ENCODE measurements at places on chromosomes 1 and 21.

DNA sequence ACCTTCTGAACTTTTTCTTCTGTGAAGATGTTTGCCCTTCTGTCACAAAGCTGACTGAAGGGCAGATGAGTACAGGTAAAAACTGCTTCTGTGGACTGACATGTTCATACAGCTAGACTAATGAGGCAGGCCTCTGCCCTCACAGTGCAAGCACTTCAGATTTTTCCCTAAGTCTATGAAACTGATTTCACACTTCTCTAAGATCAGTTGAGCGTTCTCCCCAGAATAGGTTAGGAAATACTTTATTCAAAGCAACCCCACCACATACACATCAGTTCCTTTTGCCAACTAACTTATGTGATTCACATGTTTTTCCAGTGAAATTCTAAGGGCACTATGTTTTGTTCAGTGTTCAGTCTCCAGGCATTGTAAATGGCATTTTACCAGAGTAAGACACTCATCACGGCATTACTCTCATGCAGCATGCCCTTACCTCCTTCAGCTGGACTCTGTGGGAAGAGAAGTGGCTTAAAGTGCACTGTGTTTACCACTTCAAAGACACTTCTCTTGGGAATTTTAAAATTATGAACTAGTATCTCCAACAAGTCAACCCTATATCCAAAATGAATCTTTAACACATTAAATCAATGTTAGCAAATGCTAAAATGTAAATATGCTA, 5.4 kb upstream of the PSMG1 start:
- peak; percentile 61 for DNase-seq

GRCh38 chr21:39845571-39846130, 21.6 kb upstream of the PCP4 start:
- DNase-seq: no peak

- no peak for DNase-seq
Measured at GRCh38 chr1:98211271-98211845, 290.5 kb upstream of the DPYD start.

DNA sequence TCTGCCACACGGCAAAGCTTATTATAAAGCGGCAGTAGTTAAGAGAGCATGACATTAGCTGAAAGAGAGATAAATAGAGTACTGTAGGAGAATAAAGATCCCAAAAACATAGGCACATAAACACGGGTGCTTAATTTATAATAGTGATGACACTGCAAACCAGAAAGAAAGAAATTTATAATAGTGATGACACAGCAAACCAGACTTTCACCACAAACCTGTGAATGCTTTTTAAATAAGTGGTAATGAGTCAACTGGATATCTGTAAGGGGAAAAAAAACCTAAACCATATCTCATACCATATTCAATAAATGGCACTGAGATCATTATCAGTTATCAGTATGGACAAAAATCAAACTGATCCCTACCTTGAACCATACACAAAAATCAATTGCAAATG, 25.5 kb downstream of the USP1 start:
- no peak for DNase-seq

DNA sequence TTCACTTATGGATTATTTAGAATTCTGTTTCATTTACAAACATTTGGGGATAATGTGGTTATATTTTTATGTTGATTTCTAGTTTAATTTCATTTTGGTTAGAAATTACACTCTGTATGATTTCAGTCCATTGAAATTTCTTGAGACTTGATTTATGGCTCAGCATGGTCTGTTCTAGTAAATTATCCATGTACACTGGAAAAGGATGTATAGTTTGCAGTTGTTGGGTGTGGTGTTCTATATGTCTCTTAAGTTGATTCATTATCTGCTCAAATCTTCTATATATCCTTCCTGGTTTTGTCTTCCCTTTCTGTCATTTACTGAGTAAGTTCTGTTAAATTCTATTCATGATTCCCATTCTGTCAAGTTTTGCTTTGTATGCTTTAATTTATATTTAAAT, 52.3 kb downstream of the RAP1A start:
- no peak for DNase-seq

GRCh38 chr1:224519874-224520273, 85.3 kb upstream of the WDR26 start:
- no peak for DNase-seq

- DNase-seq: no peak
Measured at GRCh38 chr21:38820471-38821239, 14.9 kb downstream of the ETS2 start.

- no peak for DNase-seq
Measured at GRCh38 chr1:194067772-194068171, 881.4 kb upstream of the B3GALT2 start.

DNA sequence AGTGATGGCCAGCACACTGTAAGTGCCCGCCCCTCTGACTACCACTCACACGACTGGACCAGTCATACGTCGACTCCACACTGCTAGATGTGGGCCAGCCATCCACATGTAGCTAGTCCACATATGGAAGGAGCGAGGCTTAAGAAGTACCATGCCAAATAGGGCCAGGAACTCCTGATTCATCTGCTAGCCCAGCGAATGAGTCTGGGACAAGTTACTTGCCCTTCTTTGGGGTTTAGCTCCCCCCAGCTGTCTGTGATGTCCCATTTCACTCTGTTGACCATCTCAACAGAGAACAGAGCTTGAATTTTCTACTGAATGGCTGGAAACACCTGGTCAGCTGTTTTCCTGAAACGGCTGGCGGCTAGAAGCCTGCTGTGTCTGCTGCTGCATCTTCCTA, 5.8 kb downstream of the CSRP1 start:
- no peak for DNase-seq

DNA sequence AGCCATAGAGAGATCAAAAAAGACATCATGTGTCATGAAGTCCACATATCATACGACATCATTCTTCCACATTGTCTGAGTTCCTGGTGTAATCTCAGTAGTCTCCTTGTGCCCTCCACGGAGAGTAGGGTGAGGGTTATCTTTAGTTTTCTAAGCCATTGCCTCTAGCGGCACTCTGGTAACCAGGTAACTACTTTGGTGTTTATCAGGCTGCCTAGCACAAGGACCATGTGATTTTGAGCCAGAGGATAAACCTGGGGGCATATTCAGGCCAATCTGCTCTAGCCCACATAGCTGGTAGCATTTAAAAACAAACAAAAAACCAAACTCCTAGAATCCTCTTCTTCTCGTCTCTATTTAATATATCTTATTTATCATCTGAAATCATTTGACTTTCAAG, 147.4 kb downstream of the GDAP2 start:
- DNase-seq: no peak

- no peak for DNase-seq
Measured at GRCh38 chr1:102630041-102630440, 478.3 kb downstream of the COL11A1 start.

Data from NCI-H187 (cell line).